Stimulated activated CD4-positive, alpha-beta T cell treated with anti-CD3 and anti-CD28 coated beads, Interleukin-15, amount 100 ng/mL, for 1 hour (primary cell): ENCODE measurements at places on chromosomes 12 and 14.
A peak's percentile ranks its signal among the peaks of the same experiment; 100 is the strongest.

- DNase-seq, result no peak
These were observed 93.4 kb downstream of the ADGRD1 start for GRCh38 chr12:131046813-131047788.

DNA sequence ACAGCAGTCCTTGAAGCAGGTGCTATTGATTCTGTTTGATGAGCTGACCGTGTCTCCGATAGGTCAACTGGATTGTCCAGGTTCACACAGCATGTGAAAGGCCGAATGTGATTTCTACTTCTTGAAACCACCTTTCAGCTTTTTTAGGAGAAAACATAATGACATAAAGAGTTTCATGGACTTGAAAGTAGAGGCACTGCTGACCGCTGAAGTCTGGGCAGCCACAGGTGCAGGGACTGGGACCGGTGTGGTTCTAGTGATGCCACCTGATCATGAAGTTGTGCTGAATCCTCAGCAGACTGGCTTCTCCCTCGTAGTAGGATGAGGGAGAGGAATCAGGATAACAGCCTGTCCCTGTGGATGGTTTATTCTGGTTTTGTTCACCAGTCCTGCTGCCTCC, 108.1 kb downstream of the ETV6 start:
- DNase-seq, result no peak

DNA sequence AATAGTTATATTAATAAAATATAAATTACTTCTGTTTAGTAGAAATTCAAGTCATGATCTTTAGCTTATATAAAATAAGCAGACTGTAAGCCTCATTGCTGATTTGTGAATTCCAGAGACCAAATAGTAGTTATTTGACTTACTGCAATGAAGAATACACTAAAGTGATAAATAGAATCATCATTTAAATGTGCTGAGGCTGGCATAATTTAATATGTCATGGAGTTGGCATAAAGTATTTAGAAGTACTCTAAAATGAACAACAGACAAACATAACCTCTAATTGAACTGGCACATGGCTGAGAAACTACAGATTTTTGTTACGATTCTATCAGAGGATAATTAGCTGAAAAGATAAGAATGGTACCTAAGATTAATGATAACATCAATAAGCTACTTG, 45.7 kb upstream of the TRHDE start:
- DNase-seq, result no peak

- DNase-seq, result no peak
These were observed 133.2 kb upstream of the ARHGAP5 start for GRCh38 chr14:31943861-31944255.

DNA sequence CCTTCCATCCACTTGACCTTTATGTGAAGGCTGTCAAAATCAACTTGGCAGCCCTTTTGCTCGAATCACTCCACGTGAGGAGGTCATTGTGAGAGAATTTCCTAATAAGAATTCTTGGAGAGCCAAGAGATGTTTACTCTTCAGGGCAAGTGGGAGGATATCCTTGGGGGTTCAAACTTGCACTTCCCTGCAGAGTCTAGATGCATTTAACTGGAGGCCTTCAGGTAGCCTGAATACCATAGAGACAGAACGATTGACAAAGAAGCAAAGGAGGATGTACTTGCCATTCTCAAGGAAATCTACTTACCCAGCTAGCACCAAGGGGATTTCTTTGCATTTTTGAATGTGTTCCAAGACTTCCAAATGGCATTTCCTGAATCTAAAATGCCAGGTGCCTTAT, 1702.6 kb upstream of the FLRT2 start:
- DNase-seq, result no peak

- DNase-seq, result no peak
These were observed 165.7 kb downstream of the AKAP6 start for GRCh38 chr14:32494609-32495434.

DNA sequence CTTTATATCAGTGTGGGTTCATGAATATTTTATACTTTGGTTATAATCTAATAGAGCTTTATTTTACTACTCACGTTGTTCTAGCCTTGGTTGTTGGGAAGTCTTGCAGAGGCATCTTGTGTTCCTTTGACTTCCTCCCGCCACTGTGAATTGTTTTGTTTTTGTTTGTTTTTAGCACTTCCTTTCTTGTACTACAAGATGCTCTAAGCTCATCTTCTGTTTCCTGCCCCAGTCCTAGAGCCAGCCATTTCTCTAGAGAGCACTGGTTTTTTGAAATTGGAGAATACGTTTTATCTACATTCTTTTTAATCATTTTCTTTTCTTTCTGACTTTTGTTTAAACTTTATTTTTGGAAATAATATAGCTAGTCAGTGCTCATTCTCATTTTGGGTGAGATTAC, 15.9 kb upstream of the NUBPL start:
- no peak for DNase-seq

DNA sequence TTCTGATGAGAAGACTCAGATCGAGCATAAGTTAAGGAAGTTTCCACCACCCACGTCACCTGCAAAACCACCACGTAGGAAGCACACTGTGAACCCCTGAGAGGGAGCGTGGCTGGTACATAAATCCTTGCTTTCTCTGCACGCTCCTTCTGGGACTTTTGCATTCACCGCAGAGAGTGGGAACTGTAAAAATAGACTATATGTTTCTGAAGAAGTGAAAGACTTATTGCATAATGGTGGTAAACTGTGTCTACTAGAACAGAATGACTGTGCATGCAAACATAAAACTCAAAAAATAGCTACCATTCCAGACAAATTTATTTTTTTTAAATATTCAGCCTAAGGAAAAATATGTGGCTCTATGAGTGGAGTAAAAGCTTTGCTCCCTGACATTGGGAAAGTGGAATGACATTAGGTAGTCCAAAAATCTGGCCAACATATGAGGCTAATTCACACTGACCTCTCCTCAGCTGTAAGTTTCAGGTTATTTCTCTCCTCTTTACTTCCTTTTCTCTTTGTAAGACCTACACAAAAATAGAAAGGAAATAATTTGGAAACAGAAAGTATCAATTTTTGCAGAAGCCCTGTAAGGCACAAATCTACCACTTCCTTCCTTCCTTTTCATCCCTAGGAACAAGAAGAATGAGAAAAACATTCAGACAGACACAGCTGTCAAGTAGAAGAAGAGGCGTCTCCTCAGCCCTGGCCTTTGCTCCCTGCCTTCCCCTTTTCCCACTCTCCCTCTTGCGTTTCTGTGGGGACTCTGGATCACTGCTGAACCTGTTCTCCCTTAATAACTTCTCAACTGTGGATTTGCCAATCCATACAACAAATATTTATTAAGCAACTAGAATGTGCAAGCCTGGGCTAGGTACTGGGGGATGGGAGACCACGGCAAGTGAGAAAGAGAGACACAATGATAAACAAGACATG, 264.3 kb upstream of the FOXN3 start:
- peak; percentile 38 for DNase-seq

DNA sequence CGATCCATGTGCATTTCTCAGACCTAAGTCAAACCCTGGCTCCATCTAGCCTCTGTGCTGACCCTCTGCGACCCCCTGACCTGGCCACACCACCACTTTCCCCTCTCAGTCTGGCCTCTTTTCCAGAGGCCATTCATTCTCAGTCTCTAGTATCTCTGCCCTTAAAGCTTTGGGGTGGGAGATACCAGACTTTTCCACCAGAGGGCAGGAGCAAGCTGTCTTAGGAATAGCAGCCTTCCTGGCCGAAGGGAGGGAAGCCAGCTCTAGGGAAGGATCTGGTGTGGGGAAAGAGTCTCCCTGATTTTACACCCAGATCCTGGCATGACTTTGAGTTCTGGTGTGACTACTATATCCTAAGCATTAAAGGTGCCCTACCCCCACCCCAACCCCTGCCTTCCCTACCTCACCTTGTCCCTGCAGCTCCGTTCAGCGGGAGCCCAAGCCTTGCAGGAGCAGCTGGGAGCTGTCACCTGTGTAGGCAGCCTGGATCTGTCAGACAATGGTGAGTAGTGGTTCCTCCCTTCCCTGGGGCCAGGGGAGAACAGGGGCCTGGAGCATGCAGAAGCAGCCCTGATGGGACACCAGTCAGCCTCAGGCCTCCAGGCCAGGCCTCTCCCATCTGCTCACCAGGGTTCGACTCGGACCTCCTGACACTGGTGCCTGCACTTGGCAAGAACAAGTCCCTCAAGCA, 6.6 kb downstream of the CARMIL3 start:
- DNase-seq, result no peak

- DNase-seq, result no peak
These were observed 8.5 kb upstream of the AMN1 start for GRCh38 chr12:31737345-31737744.

DNA sequence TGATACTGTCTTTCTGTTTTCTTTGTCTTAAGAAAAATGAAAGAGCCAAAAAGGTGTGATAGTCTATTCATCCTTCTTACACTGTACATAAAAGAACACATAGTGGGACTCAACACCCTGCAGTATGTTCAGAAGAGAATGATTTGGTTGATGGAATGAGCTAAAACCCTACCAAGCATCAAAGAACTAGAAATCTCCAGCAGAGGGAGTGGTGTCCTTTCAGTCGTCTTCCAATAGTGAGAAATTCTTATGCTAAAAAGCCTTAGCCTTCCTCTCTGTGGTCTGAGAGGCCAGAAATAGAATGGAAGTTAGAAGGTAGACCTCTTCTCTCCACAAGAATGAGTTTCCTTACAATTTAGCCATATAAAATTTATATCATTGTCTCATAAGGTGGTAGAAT, 393.4 kb upstream of the SEL1L start:
- DNase-seq, result no peak

DNA sequence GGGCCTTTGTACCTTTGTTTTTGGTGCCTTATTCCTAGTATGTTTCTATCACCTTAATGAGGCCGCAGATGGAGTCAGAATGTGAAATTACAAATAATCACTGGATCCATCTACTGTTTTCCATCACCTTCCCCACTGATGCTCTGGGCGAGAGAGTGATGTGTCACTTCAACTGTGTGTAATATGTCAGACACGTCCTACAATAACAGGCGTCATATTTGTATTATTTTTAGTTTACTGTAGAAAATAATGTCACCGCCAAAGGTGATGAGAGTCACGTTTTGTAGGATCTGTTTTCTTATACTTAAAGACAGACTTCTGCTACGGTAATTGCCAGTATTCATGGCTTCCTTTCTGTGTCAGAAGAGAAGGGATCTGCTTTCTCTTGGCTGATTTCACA, 22.4 kb upstream of the P2RX4 start:
- no peak for DNase-seq

- no peak for DNase-seq
These were observed 6.2 kb downstream of the GPR19 start for GRCh38 chr12:12689647-12690300.

- DNase-seq, result no peak
These were observed 17.8 kb downstream of the POLE start for GRCh38 chr12:132669166-132669879.

DNA sequence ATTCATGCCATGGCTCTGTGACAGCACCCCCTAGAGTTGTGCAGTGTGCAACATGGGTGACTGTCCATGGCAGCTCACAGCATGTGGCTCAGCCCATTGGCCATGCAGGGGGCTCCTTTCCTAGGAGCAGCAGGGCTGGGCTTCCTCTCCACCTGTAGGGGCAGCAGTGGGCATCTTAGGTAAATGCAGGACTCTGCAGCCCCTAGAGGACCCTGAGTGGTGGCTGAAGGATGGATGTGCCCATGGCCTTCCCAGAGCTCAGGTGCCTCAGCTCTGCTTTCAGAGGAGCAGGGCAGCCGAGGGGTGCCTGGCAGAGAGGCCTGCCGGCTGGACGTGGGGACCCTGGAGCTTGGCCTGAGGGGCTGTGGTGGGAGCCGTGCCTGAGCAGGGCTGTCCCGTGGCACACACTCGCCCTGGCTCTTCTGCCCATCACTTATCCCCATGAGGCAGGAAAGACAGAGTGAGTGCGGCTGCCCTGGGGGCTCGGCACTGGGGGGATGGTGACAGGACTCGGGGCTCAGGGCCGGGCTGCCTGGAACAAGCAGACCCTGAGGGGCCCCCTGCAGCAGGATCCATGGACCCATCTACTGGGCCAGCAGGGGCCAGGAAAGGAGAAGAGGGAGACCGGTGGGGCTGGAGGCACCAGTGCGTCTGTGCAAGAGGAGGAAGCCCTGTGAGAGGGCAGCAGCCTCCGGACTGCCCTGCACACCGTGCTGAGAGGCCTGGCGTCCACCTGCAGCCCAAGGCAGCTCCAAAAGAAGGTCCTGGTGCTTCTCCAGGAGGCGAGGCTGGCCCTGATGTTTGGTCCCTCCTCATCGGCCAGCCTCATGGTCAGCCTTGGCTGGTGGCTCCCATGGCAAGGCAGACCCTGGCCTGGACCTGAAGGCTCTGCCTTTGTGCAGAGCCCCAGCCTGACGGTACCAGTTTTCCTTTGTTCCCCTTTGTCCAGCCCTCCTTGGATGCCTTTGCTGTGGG, 7.6 kb downstream of the ADSS1 start:
- no peak for DNase-seq

DNA sequence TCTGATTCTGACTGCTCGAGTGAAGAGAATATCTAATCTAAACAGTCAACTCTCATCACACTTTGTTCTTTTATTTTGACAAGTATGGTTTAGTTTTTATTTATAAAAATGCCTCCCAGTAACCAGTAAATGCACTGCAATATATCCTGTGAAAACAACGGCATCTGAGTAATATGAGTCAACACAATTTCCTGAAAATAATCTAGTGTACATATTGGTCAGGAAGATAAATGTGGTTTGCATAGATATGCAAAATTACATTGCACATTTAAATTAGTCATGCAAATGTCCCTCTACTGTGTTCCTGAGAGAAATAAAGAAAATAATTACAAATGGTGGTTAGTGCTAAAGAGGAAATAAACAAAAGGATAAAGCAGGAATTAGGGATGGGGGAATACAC, 1190.7 kb upstream of the SEL1L start:
- no peak for DNase-seq

DNA sequence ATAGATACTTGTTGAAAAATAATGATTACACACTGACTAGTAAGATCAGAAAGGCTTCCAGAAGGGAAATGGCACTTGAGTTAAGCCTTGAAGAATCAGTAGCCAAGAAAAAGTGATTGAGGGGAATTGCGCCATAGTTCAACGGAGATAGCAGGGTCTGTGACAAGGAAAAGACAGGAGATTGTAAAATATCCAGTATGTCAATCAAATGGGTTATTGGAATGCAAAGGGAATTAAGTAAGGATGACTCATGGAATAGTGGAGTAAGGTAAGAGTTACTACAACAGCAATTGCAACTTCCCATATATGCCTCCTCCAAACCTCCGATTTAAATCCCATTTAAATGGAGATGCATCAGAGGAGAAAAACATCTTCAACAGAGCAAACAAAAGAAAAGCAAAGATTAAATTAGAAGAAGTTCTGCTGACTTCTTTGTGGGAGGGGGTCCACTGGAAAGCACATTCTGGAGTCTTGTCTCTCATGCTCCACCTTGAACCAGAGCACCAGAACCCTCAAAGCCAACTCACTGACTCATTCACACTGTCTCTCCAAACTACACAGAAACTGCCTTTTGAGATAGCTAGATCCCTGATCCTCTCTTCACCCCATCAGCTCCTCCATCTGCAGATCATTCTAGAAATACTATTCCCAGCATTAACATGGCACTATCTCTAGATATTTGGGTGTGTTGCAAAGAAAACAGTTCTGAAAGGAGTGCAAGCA, 138.2 kb downstream of the NUAK1 start:
- no peak for DNase-seq

- DNase-seq, result no peak
These were observed 216.0 kb downstream of the AKAP6 start for GRCh38 chr14:32545095-32545494.
